ENCODE measurements at places on chromosomes 3 and 15.

GRCh38 chr15:45254405-45254804, 2.4 kb downstream of the SLC28A2 start:
- DNase-seq = no peak

DNA sequence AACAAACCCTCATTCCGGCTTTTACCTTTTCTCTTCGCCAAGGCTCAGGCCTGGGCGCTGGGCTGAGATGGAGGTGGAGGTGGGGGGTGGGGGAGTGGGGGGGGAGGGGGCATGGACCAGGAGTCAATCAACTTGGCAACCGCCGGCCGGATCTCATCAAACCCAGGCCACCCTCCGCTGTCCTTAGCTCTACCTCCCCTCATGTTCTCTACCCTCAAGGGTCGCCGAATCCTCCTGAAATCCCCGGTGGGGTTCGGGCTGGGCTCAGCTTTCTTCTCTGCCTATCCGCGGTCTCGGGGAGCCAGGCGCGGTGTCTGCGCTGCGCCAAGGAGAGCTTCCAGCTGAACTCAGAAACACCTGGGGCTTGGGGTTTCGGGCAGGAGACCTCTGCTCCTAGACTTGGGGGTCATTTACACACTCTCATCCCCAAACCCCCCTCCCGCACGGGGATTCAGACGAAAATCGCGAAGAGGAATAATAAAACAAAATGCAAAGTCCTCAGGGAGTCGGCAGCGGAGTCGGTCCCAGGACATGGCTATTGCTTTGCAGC, 2.5 kb downstream of the ONECUT1 start:
- DNase-seq = no peak

DNA sequence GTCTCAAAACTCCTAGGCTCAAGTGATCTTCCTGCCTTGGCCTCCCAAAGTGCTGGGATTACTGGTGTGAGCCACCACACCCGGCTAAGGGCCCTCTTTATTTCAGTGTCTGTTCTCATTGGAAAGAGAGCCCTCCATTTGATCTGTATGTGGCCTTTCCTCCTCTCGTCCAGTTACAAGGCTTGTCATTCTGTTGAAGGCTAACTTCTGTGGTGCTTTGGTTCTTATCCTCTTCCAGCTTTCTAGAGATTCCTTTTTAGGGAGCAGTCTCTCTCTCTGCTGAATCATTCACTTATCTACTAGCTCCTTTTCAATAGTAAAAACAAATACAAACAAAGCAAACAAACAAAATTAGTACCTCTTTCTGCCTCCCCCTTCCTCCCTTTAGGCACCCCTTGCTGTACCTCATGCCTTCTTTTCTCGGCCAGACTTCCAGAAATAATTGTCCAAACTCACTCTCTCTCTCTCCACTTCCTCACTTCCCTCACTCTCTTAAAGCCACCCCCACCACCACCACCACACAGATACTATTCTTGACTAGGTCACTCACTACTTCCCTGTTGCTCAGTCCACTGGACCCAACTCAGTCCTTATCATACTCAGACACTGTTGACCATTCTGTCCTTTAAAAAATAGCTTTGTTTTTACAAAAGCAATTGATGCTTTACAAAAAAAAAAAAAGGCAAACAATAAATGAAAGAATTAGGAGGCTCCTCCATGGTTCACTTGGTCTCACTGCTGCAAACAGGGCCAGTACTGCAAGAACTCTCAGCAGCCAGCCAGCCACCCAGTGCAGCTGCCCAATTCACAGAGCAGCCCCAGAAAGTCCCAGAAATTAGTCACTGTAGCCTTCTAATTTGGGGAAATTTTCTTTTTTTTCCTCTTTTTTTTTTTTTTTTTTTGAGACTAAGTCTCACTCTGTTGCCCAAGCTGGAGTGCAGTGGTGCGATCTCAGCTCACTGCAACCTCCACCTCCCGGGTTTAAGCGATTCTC, 31.7 kb upstream of the RAB11A start:
- no peak for DNase-seq

- no peak for DNase-seq
These were observed 33.4 kb downstream of the SEC62 start for GRCh38 chr3:170000051-170000450.

DNA sequence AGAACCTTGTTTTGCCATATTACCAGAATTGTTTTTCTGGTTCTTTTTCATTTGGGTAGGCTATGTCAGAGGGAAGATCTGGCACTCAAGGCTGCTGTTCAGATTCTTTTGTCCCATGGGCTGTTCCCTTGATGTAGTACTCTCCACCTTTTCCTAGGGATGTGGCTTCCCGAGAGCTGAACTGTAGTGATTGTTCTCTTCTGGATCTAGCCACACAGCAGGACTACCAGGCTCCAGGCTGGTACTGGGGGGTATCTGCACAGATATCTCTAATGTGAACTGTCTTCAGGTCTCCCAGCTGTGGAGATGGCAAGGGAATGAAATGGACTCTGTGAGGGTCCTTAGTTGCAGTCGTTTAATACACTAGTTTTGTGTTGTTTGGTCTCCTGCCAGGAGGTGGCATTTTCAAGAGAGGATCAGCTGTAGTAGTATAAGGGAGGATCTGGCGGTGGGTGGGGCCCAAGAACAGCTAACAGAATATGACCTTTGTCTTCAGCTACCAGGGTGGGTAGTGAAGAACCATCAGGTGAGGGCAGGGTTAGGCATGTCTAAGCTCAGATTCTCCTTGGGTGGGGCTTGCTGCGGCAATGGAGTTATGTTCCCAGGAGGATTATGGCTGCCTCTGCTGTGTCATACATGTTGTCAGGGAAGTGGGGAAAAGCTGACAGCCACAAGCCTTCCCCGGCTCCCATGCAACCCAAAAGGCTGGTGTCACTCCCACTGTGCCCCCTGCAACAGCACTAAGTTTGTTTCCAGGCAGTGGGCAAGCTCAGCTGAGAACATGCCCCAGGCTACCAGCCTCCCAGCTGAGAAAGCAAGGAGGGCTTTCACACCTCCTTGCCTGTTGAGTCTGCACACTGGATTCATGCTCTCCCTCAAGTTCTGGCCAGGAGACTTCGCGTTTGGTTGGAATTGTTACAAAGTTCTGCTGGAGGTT, 252.5 kb downstream of the ISL2 start:
- DNase-seq = no peak

GRCh38 chr15:69059557-69059943, 45.1 kb downstream of the NOX5 start:
- no peak for DNase-seq

DNA sequence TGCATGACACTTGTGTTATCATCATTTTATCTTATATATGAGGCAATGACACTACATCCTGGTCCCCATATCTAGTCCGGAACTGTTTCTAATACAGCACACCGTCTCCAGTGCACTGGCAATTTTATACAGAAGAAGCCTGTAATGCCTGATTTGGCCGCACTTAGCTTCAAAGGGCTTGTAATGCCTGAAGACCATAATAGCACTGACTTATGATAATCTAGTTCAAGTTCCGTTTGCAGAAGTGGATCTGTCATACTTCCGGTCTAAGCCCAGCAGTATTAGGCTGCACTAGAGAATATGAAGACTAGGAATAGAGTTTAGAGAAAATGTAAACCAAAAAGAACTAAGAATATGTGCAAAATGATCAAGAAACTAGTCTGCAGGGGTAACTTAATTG, 1.3 kb downstream of the BNIP2 start:
- DNase-seq = no peak

- no peak for DNase-seq
These were observed 189.6 kb downstream of the ARRDC4 start for GRCh38 chr15:98150084-98150483.

GRCh38 chr3:120470870-120471269, 20.1 kb upstream of the FSTL1 start:
- DNase-seq = no peak

DNA sequence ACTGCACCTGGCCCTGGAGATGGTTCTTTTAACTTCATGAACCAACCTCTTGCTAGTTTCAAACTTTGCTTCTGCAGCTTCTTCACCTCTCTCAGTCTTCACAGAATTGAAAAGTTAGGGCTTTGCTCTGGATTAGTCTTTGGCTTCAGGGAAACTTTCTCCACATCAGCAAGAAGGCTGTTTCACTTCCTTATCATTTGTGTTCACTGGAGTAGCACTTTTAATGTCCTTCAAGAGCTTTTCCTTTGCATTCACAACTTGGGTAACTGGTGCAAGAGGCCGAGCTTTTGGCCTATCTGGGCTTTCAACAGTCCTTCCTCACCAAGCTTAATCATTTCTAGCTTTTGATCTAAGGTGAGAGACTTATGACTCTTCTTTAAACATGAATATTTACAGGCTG, 15.7 kb upstream of the TM2D3 start:
- DNase-seq = no peak

DNA sequence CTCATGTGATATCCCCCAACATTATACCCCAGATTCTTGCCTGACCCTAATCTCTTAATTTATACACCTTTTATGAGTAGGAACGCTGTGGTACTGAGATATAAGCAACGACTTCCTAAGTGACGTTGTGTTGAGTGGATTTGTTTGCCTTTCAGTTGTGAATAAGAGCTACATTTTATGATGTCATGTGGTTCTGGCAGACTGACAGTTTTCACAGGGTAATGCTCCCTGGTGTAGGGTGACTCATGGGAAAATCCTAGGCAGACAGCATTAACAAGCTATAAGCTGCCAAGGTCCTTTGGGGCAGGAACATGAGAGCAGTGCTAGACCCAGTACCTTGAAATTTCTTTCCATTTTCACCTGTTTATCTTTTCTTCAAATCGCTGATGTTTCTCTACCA, 11.2 kb downstream of the C3orf52 start:
- peak; percentile 31 for DNase-seq

DNA sequence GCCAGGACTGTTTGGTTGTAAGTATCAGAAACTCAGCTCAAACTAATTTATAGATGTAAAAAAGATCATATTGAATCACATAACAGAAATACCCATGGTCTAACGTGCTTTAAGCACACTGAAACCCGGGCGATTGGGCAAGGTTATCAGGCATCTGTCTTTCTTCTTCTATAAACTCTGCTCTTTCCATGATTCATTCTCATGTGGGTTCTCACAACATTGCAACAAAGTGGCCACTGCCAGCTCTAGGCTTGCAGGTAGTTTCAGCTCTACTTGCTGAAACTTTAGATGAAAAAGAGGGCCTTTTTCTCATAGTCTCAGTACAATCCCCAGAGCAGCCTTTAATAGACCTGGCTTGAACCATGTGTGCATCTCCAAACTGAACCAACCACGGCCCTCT, 456.1 kb downstream of the MFSD1 start:
- DNase-seq = no peak

DNA sequence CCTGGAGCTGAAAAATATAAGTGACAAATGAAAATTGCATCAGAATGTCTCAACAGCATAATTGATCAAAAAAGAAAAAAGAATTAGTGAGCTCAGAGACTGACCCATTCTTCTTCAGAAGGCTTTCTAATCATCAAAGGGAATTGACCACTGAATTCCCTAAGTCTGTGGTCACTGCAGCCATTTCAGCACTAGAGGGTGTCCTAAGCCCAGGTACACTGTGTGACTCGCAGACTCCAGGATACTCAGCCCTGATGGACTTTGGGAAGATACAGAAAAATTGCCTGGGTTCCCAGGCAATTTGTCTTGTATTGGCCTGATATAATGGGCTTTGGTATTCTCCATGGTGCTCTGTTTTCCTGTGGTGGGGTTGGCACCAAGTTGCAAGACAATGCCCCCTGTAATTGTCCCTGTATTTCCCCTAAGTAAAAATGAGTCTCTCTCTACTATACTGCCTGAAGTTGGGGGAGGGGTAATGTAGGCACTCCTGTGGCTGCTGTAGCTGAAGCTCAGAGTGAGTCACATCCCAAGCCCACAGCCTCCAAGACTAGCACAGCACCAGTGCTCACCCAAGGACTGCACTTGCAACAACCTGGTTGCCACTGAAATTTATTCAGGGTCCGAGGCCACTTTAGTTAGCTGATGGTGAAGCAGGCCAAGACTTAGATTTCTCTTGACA, 256.0 kb upstream of the STAC start:
- DNase-seq = no peak

DNA sequence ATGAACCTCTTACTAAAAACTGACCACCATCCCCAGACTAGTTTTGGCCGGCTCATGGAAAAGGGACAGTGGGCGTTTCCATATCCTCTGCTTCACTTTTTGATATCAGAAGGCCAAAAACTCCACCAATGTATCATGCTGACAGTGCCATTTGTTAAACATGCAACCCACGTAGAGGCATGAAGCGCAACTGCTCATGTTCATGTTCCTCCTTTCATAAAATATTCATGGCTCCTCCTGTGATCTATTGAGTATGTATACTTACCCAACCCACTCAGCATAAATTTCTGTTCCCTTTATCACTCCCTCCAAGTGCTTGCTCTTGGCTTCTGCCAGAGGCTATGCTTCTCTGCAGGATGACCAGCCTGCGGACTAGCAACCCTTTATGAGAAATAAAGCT, 58.7 kb upstream of the TGFBR2 start:
- no peak for DNase-seq

DNA sequence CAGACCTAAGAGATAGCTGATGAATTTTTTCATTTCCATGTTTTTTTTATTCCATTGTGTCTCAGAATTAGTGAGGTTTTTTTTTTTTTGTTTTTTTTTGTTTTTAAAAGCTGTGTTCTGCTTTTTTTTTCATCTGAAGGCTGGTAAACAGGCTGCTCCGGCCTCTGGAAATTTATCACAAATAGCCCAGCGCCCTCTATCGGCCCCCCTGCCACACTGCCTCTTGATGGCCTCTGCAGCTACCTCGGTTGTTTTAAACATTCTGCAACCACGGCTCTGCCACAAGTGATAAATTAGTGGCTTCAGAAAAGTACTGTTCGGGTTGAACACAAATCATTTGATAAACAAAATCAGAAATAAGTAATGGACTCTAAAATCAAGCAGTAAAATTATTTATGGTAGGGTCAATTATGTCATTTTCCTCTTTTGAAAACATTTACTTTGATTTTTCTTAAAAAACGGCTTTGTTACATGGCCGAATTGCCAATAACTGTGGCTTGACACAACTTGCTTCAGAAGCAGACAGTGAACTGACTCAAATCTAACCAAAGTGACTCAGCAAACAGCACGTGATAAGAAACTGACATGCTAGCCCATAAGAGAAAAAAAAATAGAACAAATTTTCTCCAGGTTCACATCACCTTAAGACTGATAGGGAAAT, 87.8 kb downstream of the RSL24D1 start:
- DNase-seq = no peak

- DNase-seq = no peak
These were observed 254.3 kb downstream of the RYR3 start for GRCh38 chr15:33565094-33565493.

GRCh38 chr3:52176951-52177700, 20.8 kb upstream of the ALAS1 start:
- DNase-seq = no peak

DNA sequence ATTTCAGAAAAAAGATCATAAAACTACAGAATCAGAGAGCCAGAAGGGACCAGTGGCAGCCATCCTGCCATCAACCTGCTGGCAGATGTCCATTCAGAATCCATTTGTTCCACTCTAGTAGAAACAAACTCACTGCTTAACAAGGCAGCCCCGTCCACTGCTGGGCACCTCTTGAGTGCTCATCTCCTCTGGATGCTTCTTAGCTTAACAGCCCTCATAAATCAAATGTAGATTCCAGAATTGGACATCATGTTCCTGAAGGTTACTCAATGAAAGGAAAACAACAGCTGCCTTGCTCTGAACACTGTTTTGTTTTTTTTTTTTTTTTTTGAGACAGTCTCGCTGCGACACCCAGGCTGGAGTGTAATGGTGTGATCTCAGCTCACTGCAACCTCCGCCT, 37.3 kb downstream of the ABCC5 start:
- peak; percentile 13 for DNase-seq

Measured in NCI-H510A (cell line).